ENCODE measurements at places on chromosomes 2 and 18. TPM values are rescaled to one million over a fixed set of nuclear protein-coding genes. Genes with fewer than 3 reads are reported as not detected.
A peak's percentile ranks its signal among the peaks of the same experiment; 100 is the strongest.

DNA sequence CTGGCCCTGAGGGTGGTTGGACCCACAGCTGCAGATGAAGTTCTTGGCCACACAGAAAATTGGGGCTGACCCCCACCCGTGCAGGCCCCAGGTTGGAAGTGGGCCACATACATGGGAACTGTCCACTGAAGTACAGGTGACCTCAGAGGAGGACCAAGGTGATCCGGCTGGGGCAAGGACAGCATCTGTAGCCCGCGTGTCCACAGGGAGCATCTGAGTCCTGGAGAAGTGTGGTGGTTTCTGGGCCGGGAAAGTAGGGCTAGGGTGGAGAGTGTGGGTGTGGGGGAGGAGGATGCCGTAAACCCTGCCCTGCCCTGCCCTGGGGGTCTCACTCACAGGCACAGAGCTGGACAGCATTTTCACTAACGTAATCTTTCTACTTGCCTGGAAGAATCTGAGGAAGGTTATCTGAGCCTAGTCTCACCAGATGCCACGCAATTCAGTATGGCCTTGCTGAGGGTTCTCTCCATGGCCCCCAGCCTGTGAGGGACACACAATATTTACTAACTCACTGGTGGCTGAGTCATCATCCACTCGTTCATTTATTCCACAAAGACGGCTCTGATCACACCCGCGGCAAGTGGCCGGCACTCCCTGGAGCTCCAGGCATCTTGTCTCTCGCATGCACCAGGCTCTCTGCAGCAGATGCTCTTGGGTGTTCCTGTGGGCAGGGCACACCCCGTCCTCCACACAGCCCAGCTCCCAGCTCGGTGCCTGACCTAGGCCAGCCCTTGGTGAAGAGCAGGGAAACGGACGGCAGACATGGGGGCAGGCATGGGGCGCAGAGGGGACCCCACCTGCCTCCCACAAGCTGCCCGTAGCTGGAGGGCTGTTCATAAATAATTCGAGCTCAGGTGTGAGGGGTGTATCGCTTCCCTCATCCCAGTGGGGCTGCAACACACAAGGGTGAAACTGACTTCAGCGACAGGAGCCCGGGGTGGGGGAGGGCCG lies 51.2 kb downstream of the INHBB start:
- peak; percentile 68 for DNase-seq

- peak; percentile 98 for DNase-seq
Measured at GRCh38 chr2:132415915-132416722, 486 bp upstream of the GPR39 start.

DNA sequence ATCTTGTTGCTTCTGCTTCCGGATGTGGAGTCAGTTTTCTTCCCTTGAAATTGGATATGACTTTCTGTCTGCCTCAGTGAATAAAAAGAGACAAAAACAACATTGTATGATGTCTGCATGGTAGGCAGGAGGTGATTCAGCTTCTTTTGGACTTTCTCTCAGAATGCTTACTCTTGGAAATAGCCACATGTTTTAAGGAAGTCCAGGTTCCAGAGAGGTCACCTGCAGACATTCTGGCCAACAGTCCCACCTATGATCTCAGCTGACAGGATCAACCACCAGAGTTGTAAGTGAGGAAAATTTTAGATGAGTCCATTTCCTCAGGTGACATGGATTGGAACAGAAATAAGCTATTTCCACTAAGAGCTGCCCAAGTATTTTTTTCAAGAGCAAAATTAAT lies 508.7 kb upstream of the FAM98A start:
- peak; percentile 72 for DNase-seq

DNA sequence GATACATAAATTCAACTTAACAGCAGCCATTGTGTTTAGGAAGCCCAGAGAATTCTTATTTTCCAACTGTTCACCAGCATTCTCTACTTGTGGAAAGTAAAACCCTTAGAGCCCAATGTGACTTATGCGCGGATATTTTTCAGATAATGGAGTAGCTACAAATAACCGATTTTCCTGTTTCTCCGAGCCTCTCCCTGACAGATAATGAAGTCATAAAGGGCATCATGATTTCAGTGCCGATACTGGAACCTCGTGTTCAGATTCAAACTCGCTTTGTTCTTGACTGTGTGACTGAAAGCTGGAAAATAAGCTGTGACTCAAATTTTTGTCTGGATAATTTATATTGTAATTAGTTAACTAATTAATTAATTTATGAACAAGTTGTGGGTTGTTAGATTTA lies 228.2 kb downstream of the VAPA start:
- DNase-seq, result no peak

- no peak for DNase-seq
Measured at GRCh38 chr2:57575700-57576268, 470.8 kb upstream of the VRK2 start.

DNA sequence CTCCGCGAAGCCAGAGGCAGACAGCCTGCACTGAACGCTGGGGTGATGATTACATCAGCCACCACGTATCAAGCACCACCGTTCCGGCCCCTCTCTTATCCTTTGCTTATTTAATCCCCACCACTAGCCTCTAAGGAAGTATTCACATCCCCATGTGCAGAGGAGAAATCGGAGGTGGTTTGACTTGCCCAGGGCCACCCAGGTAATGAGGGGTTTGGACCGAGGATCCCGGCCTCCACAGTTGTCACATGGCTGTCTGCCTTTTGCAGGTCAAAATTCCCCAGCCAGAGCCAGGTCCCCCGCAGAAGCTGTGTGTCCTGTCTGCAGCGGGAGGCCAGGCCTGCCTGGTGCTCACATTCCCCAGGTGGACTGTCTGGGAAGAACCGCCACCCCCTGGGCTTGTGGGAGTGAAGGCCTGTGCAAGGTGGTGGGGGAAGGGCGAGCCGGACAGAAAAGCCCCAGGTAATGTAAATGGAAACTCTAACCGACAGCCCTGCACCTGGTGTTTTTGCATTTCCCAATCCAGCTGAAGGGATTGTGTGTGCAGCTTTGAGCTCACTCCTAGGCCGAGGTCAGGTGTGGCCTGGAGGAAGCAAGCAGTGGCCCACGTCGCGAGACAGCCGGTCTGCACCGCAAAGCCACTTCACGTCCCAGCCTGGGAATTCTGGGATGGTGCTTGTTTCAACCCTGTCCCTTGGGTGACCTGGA lies 108.5 kb upstream of the ID2 start:
- DNase-seq, result peak; percentile 46

DNA sequence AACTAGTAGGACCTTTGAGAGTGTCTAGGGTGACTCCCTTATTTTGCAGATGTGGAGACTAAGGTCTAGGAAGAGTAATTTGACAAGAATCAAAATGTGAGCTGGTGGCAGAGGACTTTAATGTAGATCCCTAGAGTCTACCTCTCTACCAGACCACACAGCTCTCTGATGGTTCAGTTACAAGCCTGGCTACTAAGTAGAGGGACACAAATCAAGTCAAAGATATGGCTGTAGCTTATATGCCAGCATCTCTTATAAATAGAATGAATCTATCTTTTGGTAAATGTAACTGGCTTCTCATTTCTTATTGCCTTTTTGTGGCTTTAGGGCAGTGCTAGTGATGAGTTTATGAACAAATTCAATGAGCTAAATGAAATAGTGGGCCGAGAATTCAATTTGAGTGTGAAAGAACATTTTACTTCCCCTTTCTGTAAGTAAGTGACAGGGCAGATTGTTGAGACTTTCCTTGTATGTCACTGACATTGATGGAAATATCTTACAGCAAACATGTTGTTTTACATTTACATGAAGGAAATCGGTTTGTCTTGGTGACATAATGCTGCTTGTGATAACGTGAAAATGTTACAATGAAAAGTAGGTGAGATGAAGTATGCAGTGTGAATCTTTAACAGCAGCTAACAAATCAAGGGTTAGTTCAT lies 28.3 kb downstream of the CSRNP3 start:
- DNase-seq, result no peak

- no peak for DNase-seq
Measured at GRCh38 chr18:28183418-28184078, 6.6 kb upstream of the CDH2 start.

DNA sequence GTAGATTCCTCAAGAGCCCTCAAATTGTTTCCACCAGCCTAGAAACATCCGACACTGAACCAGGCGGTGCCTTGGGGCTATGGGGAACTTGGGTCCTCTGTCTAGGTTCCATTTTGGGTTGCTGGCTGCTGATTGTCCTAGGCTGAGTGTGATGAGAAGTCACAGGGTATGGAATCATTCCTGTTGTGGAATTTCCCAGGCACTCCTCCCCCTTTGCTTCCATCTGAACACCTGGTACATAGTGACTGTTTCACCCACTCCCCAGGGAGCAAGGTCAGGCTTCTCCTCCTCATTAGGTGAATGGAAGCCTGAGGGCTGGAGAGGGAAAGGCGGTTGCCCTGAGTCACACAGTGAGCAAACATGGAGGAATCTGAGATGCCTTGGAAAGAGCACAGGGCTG lies 4.5 kb downstream of the KIF3C start:
- peak; percentile 68 for DNase-seq

DNA sequence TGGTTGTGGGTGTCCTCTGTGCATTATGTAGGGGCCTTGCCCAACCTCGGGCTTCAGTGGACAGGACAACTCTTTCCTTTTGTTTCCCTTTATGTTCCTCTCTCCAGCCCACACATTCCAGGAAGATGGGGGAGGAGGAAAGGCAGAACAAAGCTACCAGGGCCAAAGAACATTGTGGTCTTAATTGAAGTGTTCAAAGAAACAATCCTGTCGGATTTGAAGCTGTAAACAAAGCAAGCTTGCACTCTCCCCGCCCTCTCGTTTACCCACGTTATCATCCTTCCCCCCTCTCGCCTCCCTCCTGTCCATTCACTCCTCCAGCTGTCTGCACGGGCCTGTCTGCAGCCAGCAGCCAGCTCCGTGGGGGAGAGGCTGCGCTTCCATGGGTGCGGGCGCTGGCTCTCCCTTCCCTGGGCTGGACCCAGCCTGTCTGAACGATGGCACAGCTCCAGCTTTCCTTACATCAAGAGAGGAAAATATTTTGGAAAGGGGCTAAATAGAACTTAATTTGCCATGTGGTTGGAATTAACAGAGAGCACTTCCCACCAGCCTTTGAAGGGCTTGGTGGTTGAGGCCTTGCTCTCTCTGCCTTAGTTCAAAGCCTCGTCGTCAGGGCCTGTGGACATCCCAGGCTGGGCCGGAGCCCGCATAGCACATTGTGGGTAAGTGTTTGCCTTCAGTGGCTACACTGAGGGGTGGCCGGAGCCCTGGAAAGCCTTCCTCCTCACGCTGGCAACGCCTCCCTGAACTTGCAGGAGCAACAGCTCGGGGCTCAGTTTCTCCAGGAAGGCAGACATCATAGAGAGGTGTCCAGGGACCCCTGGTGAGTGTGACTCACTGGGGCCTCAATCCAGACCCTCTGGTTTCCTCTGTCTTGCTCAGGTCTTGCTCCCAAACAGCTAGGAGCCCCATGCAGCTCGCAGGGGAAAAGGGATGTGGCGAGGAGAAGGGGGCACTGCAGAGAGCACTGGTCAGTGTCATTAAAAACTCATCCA lies 60.6 kb upstream of the HS6ST1 start:
- DNase-seq, result peak; percentile 94

- peak; percentile 79 for DNase-seq
Measured at GRCh38 chr2:57497489-57498096, 549.0 kb upstream of the VRK2 start.

DNA sequence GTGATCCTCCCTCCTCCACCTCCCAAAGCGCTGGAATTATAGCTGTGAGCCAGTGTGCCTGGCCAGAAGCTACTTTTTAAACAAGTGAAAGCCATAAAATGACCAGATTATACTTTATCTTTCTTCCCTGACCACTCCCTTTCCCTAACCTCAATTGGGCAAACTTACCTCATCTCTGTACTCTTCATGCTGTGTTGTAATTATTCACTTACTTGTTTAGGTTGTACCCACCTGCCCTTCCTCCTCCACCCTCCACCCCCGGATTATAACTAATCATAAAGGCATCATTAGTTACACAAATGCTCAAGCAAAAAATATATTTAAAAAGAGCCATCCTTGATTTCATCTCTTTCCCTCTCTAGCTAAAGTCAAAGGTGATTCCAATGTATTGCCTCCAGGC lies 279.9 kb downstream of the SETBP1 start:
- no peak for DNase-seq

GRCh38 chr2:142462306-142462705 lies 331.5 kb upstream of the LRP1B start:
- DNase-seq, result no peak

- DNase-seq, result no peak
Measured at GRCh38 chr2:127194447-127194846, 25.7 kb downstream of the CYP27C1 start.

DNA sequence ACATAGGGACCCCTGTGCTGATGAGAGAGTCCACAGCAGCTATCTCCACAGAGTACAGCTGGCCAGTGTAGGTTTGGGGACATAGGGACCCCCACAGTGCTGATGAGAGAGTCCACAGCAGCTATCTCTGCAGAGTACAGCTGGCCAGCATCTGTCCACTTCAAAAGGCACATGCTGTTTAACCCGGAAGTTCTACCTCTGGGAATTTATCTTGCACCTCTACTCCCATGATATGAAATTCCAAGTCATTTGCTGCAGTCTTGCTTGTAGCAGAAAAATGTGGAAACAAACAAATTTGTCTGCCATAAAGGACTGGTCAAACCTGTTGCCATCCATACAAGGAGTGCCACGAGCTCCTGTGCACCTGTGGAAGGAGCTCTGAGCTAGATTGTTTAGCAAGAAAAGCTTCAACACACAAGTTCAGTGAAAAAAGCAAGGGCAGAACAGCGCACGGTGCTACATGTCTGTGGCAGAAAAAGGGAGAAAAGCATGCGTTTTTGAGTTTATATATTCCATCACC lies 33.1 kb downstream of the LRRFIP1 start:
- no peak for DNase-seq

GRCh38 chr2:136131961-136132824 lies 14.2 kb upstream of the CXCR4 start:
- no peak for DNase-seq

GRCh38 chr18:2442006-2442405 lies 129.3 kb downstream of the METTL4 start:
- no peak for DNase-seq

- DNase-seq, result peak; percentile 30
Measured at GRCh38 chr2:2719781-2720180, 388.7 kb upstream of the MYT1L start.

DNA sequence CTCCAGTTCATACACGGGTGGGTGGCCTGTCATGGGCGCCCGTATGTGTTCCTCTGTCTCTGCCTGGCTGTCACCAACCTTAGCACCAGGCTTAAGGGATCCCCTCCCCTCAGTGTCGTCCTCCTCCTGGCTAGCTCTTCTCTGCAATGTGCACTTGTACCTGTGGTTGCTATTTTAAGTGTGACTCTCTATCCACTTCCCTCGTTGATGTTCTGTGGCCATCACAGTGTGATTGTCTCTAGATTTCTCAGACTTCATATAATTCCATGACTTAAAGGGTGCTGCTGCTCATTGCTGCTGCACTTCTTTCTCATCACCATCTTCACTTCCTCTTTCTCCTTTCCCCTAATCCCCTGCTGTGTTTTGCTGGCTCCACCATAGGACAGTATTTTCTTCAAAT lies 143.4 kb downstream of the EML6 start:
- DNase-seq, result no peak

Gene ALPI
- not detected for total RNA-seq

Gene RIT2
- not detected for total RNA-seq

Gene CIB4
- not detected for total RNA-seq

Gene CYP27A1
- total RNA-seq, result 25.0 TPM

Gene ERBB4
- not detected for total RNA-seq

Gene CDC42EP3
- total RNA-seq, result 121 TPM

Gene TNS1
- total RNA-seq, result 45.7 TPM

Gene MAP3K19
- not detected for total RNA-seq

Gene PLCL1
- total RNA-seq, result 3.2 TPM

Gene DOK6
- 2.7 TPM for total RNA-seq

Gene DUSP19
- 2.4 TPM for total RNA-seq

Gene BCL11A
- total RNA-seq, result 0.29 TPM

Gene REEP1
- 0.36 TPM for total RNA-seq

Gene KANSL3
- total RNA-seq, result 46.9 TPM

Gene KLHL14
- total RNA-seq, result not detected

Gene TOGARAM2
- 0.72 TPM for total RNA-seq

Gene KLHL29
- total RNA-seq, result 3.3 TPM

Data from osteoblast (primary cell).